ENCODE measurements at places on chromosomes 1 and 21.

- DNase-seq, result no peak
Measured at GRCh38 chr1:53733447-53733931, 5.5 kb downstream of the GLIS1 start.

GRCh38 chr1:228059634-228060457 is 22.7 kb upstream of the ARF1 start:
- no peak for DNase-seq

- DNase-seq, result peak; percentile 67
Measured at GRCh38 chr1:227234998-227235405, 83.3 kb downstream of the CDC42BPA start.

- DNase-seq, result no peak
Measured at GRCh38 chr1:240999826-241000225, 357.2 kb downstream of the RGS7 start.

DNA sequence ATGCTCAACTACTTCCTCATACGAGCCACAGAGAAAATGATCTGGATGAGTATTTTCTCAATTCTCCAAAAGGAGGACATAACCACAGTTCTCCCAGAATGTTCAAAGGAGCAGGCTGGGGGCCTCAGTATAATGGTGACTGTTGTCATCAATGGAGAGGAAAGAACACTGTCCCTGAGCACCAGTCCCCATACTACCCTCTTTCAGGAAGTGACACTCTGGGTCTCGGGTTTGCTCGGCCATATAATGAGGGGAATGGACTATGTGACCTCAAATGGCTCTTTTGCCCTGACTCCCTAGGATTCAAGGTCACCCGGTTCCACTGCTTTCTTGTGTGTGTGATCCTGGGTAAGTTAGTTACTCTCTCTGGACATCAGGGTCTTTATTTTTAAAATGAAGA is 22.8 kb downstream of the SLC9A1 start:
- DNase-seq, result no peak

GRCh38 chr1:167158813-167159275 is 61.8 kb upstream of the POU2F1 start:
- no peak for DNase-seq

GRCh38 chr1:158818560-158818959 is 12.6 kb upstream of the MNDA start:
- no peak for DNase-seq

DNA sequence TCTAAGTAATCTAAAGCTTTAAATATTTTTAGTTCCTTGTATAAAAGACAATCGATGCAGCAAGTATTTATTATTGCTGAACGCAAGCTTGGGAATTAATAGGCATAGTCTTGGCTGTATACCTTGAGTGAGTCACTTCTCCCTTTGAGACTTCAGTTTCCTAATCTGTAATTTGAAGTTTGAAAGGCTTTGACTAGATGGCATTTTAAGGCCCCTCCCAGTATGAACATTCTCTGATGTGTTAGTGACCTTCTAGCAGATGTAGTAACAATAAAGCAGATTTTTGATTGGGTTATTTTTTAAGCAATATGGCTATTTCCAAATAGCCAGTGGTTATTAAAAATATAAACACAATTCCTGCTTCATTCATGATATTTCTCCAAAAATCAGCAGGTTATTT is 58.2 kb downstream of the DUSP10 start:
- DNase-seq, result no peak

DNA sequence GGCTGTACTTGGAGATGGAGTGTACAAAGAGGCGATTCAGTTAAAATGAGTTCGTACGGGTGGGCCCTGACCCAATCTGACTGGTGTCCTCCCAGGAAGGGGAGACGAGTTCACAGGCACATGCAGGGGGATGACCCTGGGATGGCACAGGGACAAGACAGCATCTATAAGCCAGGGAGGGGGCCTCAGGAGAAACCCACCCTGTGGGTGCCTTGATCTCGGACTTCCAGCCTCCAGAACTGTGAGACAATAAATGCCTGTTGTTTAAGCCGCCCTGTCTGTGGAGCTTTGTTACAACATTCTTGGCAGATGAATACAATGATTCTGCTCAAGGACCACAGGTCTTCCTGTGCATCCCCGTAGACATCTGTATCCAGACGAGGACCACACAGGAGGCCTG is 14.6 kb upstream of the CLDN14 start:
- DNase-seq, result no peak

DNA sequence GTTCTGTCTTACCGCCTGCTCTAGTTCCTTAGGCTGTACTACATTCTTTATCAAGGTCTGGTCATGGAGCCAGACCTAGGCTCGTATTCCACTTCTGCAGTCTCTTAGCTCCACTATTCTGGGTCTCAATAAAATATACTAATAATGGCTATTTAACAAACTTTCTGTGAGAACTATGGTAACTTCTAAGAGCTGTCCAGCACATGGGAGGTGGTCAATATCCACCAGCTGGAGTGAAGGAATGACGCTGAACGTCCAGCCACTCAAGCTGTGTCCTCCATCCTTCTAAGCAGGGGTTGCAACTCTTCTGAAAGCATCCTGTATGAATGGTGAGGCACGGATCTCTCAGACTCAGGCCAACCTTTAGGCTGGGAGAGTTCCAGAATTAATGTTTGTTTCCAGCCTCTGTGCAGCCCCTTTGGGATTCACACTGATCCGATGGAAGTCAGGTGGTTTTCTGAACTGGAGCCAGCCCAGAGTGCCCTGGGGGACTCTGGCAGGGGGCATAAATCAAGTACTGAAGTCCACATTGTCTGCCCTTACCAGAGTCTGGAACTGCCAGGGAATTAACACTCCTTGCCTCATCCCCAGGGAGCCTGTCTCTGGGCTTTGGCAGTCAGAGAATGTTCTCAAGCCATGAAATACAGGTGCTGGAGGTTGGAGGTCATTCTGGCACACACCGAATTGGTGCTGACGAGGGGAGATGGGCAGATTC is 57.4 kb downstream of the BRINP2 start:
- no peak for DNase-seq

DNA sequence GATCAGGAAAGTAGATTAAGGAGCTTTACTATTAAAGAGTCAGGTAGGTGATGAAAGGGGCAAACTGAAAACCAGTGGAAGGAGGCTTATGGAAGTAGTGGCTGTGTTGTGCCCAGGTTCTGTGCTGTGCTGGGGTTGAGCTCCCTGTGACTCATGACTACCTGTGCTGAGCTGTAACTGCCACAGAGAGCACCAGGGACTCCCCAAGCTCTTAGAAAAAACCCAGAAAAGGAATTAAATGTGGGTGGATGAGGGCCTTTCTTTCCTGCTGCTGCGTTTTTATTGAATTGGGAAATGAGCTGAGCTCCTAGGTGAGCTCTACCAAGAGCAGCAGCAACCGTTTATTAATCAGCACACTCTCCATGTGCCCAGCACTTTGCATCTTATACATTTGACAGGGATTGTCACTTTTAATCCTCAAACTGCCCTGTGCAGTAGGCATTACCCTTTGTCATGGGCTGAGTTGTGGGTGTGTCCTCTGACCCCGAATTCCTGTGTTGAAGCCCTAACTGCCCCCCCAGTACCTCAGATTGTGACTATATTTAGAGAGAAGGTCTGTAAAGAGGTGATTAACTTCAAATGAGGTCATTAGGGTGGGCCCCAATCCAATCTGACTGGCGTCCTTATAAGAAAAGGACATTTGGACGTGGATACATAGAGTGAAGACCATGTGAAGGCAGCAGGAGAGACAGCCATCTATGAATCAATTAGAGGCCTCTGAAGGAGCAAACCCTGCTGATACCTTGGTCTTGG is 65.4 kb downstream of the AK4 start:
- no peak for DNase-seq

DNA sequence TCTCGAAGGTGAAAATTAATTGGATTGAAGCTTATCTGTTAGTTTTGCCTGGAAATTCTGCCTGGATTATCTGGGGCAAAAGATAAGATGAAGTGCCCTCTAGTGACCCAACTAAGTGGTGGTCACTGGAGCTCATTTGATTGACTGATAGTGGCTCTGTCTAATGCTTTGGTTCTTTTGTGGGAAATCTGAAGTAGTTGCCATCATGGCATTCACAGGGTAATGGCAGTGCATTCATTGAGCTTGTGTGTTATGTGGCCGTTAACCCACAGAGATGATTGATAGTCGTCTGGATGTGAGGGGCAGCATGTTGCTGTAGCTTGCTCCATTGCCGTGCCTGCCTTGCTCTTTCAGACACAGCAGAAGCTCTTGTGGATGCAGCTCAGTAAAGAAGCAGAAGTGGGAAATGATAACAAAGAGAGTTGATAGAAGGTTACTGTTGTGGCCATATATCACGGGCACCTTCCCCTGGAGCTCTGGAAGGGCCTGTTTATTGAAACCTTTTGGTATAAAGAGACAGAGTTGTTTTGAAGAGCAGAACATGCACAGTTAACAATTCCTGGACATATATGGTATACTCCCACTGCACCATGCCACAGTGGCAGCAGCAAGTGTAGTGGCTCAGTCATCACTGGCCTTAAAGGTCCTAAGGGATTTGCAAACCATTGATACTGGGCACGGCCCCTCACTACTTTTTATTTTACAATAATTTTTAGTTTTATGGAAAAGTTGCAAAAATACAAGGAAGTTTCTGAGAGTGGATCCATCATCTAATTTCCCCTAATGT is 42.0 kb downstream of the CXADR start:
- no peak for DNase-seq

- DNase-seq, result no peak
Measured at GRCh38 chr1:51265618-51266017, 29.5 kb downstream of the RNF11 start.

DNA sequence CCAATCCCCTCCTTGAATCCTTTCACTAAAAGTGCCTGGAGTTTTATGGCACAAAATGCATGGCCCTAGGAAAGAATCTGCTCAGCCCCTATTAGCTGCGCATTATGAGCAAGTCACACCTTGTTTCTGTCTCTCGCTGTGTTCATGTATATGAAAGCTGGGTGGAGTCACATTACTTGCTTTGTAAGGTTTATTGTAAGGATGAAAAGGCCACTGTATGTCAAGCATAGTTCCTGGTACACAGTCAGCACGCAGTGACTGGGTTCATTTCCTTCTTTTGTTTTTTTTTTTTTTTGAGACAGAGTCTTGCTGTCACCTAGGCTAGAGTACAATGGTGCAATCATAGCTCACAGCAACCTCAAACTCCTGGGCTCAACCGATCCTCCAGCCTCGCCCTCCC is 6.7 kb upstream of the SLC9A1 start:
- no peak for DNase-seq

DNA sequence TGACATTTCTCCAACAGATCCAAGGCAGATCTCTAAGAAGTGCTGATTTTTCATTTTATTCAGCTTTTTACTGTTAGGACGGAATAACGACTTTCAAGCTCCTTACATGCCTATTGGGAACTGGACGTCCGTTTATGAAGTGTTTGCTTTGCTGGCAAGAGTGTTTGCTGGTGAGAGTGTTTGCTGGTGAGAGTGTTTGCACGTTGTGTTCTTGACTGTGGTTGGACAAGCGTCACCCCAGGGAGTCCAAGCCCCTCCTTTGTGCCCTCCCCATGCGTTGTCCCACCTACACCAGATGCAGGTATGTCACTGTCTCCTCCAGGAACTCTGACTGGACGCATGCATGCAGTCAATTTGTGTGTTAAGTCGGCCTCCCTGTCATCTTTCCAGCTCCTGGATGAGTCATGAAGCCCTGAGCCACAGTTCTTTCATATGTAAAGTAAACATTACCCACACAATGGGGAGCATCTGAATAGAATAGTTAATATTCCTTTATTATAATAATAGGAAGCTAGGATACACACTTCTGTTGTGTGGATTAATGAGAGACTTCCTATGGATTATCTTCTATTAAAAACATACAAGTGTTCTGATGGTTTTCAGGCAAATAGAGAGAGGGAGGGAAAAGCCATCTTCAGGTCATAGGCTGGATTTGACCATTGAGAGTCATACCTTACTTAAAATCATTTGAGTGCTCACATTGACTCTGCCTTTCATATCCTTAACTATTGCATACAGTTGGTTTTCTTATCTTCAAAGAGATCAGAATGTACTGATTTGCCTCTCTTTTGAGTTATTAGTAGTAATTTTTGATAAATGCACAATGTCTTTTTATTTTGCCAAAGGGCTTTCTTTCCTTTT is 119.2 kb downstream of the GALNT2 start:
- DNase-seq, result peak; percentile 70

DNA sequence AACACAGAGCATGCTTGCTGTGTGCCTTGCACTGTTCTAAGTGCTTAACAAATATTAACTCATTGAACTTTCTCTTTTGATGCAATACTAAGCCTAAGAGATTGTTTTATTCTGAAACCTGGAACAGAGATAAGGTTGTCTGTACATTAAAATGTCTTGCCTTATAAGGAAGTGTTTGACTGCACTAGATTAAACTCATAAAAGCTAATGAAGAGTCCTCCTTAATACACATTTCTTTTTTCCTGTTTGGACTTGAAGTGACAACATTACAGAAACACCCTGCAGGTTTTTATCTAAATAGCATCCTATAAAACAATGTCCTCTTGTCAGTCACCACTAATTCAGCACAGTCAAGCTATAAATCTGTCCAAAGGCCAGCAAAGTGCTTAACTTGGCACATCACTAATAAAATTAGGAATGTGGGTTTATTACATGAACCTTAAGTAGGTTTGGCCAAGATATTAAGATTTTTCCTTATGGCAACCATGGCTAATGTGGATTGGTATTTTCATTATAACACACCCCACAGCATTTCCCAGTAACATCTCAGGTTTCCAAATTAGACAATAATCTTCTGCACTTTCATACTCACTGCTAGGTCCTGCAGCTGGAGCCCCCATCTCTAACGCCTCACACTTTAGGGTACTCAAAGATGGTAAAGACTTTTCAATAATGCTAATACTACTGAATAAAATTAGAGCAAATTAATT is 389.7 kb downstream of the LMO4 start:
- no peak for DNase-seq

DNA sequence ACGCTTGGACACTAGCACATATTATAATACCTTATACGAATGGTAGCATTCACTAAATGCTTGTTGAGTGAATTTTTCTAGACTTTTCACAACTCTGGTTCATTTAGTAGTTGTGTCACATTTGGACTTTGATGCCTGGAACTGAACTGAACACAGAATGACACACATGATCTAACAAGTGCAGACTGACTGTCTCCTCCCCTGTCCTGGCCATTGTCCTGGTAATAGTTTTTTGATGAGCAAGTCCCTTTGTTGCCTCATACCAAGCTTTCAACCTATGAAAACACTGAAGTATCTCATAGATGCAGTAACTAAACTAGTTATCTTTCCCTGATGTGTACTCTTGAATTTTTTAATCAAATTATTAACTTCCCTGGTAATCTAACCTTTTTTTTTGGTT is 66.4 kb downstream of the LRRC8D start:
- no peak for DNase-seq

Measured in iPS DF 19.7 (cell line).